ENCODE measurements at places on chromosomes 6 and 20. TPM values are rescaled to one million over a fixed set of nuclear protein-coding genes. Genes with fewer than 3 reads are reported as not detected.

DNA sequence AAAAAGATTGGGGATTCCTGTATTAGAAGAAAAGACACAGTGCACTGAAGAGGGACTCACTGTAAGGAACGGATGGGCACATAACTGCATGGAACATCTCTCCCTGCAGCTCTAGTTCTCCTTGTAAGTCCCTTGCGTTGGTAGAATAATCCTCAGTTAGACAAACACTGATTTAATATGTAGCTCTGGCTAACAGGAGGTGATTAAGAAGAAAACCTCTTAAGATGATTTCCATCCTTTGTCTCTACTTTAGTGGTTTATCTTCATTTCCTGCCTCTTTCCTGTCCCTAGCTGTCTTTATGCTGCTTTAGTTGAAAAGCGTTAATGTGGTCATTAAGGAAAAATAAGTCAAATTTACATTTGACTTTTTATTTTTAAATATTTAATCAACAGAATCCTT is 86.6 kb downstream of the SLC16A10 start:
- no peak for DNase-seq

DNA sequence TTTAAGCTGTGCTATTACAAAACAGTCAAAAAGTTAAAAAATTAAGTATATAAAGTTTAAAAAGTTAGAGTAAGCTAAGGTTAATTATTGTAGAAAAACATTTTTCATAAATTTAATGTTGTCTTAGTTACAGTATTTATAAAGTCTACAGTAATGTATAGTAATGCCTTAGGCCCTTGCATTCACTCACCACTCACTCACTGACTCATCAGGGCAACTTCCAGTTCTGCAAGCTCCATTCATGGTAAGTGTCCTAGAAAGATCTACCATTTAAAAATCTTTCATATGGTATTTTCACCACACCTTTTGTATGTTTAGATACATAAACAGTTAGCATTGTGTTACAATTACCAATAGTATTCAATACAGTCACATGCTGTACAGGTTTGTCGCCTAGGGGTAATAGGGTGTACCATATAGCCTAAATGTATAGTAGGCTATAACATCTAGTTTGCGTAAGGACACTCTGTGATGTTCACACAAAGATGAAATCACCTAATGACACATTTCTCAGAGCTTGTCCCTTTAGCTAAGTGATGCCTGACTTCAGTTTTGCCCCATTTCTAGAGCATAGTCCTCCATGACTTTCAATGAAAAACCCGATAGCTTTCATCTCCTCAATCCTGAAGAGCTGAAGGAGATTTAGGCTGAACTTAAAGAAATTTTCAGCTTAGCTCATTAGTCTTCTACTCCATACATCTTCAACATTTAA is 14.9 kb upstream of the HLA-DRA start:
- DNase-seq = no peak

DNA sequence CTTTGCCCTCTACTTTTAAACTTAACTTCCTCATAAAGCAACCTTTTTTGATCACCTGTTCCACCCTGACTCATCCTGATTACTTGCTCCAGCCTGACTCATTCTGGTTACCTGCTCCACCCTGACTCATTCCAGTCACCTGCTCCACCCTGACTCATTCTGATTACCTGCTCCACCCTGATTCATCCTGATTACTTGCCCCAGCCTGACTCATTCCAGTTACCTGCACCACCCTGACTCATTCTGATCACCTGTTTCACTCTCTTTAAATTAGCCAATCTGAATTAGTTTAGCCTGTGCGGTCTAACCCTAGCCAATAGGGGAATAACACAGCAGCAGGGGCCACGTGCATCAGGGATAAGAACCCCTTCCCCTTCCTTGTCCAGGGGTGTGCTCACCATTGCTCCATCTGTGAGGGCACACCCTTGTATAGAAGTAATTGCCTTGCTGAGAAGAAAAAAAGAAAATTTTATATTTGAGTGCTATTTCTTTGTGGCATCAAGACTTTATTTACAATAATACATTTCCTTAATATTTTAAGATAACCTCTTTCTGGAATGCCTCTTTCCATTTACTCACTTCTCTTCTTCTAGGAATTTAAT is 17.9 kb downstream of the HLA-G start:
- no peak for DNase-seq

- DNase-seq = no peak
These were observed 734 bp downstream of the MMS22L start for GRCh38 chr6:97282238-97282725.

Gene CTCFL
- polyA plus RNA-seq = 0.01 TPM

DNA sequence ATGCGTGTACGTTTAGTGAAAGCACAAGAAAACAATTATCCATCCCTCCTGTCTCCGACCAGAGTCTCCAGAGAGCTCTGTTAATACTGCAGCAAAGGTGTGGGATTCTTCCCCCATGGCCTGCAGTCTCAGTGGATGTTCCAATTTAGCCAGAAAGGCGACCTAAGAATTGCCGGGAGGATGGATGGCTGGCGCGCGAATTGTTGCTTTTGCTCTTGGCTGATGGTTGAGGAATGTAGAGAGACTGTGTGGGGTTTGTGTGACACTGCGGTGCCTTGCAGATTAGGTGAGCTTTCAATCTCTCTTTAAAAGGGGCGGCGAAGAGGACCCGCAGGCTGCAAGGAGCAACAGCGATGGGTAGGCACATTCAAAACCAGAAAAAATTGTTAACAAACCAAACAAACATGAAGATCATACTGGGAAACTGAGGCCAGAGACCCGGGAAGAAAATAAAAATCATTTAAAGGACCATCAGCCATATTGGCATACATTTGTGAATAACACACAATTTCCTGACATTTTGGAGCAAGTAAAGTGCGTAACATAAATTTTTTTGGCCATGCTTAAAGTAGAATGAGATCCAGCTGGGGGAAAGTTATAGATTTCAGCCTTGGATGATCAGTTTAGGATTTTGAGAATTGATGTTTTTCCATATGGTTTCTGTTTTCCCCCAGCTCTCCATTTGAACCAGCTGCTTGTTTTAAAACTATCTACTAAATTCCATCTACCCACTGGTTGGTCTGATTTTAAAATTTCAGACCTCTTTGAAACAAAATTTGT is 46.3 kb downstream of the GNAS start:
- DNase-seq = no peak

Gene CCDC170
- 4.2 TPM for polyA plus RNA-seq

- DNase-seq = no peak
These were observed 18.5 kb downstream of the POM121L2 start for GRCh38 chr6:27293436-27294098.

Gene VARS2
- polyA plus RNA-seq = 17.0 TPM

DNA sequence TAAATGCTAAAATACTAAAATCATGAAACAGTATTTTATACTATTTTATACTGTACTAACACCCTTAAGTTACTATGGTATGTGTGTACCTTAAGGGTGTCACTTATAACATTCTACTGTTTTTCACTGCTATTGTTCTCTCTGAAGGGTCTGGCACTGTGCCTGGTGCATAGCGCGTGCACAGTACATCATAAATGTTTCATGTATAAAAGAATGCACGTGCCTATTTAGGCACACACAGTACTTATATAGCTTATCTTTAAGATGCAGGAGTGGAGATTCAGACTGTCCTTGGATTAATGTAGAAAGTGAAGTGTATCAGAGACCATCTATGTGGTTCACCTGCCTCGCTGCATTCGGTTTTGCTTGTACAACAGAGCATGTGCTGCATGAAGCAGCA is 64.0 kb upstream of the SGK1 start:
- DNase-seq = no peak
